ENCODE measurements at places on chromosomes 4 and X.

GRCh38 chr4:13656569-13657405, 29.3 kb upstream of the BOD1L1 start:
- DNase-seq, result peak; percentile 52

GRCh38 chrX:119942173-119942819, 1.3 kb downstream of the NKAP start:
- no peak for DNase-seq

GRCh38 chr4:54227256-54228055, 1.6 kb upstream of the PDGFRA start:
- no peak for DNase-seq

GRCh38 chrX:1093121-1093520, 119.3 kb downstream of the CRLF2 start:
- no peak for DNase-seq

- DNase-seq, result no peak
Measured at GRCh38 chrX:105696870-105697269, 125.5 kb upstream of the NRK start.

DNA sequence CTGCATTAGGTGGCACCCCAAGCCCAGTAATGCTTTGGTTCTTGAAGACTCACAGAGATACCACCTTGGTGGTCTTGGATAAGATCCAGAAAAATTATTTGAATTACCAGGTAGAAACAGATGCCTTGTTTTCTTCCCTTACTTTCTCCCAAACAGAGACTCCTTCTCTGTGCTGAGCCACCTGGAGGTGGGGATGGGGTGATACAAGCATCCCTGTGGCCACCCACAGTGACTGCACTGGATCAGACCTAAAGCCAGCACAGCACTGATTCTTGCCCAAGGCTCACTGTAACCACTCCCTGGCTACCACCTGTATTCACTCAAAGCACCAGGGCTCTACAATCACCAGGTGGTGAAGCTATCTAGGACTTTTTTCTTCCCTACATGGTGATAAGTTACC, 156.8 kb downstream of the TEX13A start:
- no peak for DNase-seq

- no peak for DNase-seq
Measured at GRCh38 chr4:133084421-133084820, 64.7 kb upstream of the PCDH10 start.

- DNase-seq, result no peak
Measured at GRCh38 chr4:185399466-185399865, 2.8 kb downstream of the ANKRD37 start.

GRCh38 chrX:132488819-132489577, at the start of gene MBNL3:
TSS of gene MBNL3 (minus strand) at chrX:132489038. CDS start at chrX:132439611, 49,427 bp downstream.
- peak; percentile 40 for DNase-seq

GRCh38 chrX:46793386-46794143, 34.6 kb upstream of the SLC9A7 start:
- DNase-seq, result no peak

DNA sequence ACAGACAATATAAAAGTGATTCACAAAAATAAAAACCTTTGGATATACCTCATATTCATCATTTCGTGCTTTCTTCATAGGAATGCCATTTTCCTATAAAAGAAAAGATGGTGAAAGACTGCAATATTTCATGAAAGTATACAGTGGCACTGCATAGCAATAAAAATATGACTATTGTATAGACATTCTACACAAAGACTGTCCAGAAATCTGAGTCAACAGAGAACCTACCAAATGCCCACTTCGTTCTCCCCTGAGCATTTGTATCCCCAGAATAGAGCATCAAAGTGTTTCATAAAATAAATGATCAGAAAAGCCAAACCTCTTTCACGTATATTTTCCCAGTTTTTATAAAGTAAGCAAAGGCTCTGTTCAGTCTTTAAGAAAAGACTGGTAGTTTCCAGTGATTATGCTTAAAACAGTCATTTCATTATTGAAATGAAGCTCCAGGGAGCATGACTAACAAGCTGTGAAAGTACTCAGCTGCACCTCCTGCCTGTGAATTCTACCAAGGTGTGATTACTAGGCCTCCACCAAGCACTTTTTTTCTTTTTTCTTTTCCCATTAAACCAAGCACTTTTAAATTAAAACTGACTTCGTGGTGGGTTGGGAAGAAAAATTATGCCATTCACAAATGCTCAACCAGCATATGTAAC, 20.2 kb downstream of the PPA2 start:
- no peak for DNase-seq

GRCh38 chr4:114191496-114191895, 212.0 kb upstream of the ARSJ start:
- no peak for DNase-seq

GRCh38 chr4:123433573-123433972, 37.0 kb downstream of the SPRY1 start:
- no peak for DNase-seq

- DNase-seq, result no peak
Measured at GRCh38 chr4:141020801-141021261, 112.4 kb downstream of the RNF150 start.

GRCh38 chr4:67014592-67014991, 530.7 kb downstream of the CENPC start:
- DNase-seq, result no peak
